ENCODE measurements at places on chromosomes 6 and 20.

DNA sequence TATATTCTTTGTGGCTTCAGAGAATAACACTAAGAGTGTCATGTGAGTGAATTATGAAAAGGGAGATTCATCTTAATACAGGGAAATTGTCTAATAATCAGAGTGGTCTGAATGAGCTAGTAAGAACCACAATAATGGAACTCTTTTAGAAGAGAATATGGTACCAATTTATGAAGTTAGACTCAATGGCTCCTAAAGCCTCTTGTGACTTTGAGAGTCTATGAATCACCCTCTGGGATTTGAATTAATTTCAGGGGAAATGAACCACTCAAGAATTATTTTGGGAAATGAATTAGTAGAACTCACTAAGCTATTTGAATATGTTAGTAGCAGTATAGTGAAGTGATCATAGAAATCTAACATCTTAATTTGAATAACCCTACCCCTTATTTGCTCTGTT lies 14.3 kb downstream of the PCMT1 start:
- no peak for DNase-seq

- DNase-seq = no peak
Measured at GRCh38 chr20:59994697-59995122, 36.5 kb downstream of the CDH26 start.

GRCh38 chr20:37295001-37295400 lies 5.5 kb downstream of the MANBAL start:
- DNase-seq = peak; percentile 94

- no peak for DNase-seq
Measured at GRCh38 chr20:43579861-43580793, 10.6 kb upstream of the IFT52 start.

DNA sequence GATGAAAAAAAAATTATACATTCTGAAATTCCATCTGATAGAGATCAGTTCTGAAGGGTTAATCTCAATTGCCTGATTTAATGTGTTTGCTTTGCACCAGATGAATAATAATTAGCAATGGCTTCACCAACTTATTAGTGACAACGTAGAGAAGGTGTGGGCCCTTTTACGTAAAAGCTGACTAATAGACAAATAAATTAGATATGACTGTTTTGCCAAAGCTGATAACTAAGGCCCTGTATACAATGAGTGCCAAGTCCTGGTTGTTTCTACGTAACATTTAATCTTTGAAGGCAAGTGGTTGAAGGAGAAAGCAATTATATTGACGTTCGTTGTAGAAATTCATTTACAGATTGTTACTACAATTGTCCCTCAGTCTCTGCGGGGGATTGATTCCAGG lies 10.8 kb downstream of the SGK1 start:
- no peak for DNase-seq

Data from HS-27A (cell line).